ENCODE measurements at places on chromosomes 2 and 18.
A peak's percentile ranks its signal among the peaks of the same experiment; 100 is the strongest.

- DNase-seq, result no peak
These were observed 21.9 kb upstream of the PPP1CB start for GRCh38 chr2:28729698-28730097.

- DNase-seq, result no peak
These were observed 1184.9 kb upstream of the CDH2 start for GRCh38 chr18:29361843-29362242.

- DNase-seq, result no peak
These were observed 347.5 kb downstream of the METTL4 start for GRCh38 chr18:2223849-2224248.

DNA sequence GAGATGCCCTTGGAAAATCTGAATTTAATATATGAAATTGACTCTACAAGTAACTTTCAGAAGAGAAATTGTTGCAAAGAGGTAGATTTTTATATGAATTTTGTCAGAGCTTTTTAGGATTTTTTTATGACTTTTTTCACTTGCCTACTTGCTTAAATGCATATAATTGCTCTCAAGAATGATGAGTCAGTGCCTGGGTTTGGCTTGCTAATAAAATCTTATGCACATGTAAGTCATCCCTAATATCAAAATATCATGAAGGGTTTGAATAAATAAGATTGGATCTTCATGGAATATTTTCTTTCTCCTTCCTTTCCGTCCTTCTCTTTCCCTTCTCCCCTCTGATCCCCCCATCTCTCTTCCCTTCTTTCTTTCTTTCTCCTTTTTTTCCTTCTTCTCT lies 354.1 kb downstream of the TXNL1 start:
- DNase-seq, result no peak

GRCh38 chr2:181823405-181823804 lies 68.1 kb upstream of the ITPRID2 start:
- no peak for DNase-seq

DNA sequence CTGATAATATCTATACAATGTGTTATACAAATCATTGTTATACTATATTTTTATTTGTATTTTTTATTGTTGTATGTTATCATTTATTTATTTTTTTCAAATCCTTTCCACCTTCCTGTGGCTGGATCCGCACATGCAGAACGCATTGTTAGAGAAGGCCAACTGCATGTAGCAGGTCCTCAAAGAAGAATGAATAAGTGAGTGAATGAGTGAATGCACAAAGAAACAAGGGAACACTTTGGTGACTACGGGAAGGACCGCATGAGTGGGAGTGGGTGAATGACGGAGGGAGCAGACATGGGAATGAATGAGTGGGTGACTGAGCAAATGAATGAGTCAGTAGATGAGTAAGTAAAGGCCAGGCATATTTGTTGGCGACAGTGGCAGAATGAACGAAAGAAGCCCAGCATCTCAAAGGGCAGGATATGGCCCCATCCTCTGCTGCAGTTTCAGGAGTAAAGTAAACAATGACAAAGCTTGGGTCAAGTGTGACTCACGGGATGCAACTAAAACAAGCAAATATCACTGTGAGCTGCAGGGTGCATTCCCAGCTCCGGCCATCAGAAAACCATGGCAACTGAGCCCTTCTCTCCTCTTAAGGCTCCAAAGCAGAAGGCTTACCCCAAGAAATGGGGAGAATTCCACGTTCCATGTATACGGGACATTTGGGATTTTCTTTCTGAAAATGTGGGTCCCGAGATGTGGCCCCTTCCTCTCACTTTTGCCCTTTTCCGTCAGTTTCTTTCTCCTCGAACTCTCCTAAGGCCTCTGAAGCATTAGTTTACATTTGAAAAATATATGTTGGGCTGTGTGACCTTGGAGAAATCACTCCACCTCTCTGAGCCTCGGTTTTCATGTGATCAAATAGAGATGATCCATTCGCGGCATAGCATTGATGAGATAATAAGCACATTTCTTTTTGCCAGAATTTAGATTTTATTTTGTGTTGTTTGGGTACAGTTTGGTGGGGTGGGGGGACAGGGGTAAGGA lies 24.5 kb downstream of the KCNF1 start:
- no peak for DNase-seq

GRCh38 chr2:138787053-138787666 lies 7.0 kb upstream of the NXPH2 start:
- no peak for DNase-seq

DNA sequence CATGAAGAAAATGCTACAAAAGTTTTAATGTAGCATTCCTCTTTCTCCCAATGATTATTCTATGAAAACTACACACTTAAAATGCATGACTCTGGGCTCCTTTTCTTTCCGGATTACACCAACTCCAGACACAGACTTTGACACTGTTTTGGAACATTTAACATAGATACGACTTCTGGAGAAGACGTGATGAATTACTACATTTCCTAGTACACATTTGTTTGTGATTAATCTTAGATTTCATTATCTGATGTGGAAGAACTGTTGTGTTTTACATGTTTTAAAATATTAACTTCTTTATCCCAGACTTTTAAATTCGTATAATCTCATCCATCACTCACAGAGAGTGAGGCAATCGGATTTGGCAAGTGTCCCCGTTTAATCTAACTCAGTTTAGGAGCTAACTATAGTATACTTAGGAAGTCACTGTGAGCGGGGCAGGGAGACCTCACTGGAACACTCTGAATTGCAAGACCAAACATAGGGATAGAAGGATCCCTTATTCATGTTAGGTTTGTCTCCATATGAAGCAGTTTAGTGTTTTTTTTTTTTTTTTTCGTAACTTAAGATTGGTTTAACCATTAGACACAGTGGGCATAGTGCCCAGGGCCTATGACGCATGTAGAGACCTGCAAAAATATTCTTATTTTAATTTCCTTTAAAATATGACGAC lies 66.7 kb downstream of the PDE1A start:
- no peak for DNase-seq

- peak; percentile 17 for DNase-seq
These were observed 35.8 kb upstream of the CACNB4 start for GRCh38 chr2:152134488-152135280.

- DNase-seq, result no peak
These were observed 72.9 kb downstream of the BABAM2 start for GRCh38 chr2:27963472-27963871.

DNA sequence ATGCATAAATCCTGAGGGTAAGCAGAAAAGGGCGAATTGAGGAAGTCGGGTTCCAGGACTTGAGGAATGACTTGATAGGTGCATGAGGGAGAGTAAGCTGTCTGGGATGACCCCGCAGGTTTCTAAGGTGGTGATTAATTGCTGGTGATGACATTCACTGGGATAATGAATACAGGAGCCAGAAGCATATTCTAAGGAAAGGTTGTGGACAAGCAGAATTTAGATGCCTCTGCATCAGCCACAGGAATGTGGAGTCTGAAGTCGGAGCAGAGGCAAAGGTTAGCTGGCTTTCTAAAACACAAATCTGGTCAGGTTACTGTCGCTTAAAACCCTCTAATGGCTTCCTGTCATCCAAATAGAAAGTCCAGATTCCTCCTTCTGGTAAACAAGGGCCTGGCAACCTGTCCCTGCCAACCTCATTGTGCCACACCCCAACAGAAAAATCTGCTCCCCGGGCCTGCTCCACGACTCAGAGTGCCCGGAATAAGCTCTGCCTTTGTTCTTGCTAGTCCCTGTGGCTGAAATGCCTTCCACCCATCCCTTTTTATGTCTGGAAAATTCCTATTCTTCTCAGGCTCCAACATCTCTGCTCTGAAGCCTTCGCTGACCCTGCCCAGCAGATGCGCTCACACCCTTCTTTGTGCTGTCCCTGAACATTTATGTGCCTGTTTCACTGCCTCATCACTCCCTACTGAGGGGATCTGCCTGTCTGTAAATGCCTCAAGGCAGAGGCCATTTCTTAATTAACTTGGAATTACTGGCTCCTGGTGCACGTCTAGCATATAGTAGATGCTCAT lies 11.3 kb upstream of the TMEM214 start:
- DNase-seq, result no peak

- DNase-seq, result no peak
These were observed 27.2 kb downstream of the NAT8 start for GRCh38 chr2:73614997-73615396.

DNA sequence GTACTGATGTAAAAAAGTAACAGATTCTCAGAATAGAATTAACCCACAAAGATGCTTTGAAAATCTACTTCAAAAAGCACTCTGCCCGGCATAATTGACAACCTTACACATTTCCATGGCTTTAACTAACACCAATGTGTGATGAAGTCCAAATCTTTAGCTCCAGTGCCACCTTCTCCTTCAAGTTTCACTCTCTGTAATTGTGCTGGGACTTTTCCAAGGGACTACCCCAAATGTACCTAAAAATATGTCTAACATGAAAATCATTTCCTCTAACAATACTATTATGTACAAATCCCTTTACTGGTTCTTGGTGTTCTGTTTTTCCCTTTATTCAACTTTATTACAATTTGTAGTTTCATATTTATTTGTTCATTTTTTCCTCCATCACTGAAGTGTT lies 20.6 kb upstream of the UBE2E3 start:
- DNase-seq, result no peak

DNA sequence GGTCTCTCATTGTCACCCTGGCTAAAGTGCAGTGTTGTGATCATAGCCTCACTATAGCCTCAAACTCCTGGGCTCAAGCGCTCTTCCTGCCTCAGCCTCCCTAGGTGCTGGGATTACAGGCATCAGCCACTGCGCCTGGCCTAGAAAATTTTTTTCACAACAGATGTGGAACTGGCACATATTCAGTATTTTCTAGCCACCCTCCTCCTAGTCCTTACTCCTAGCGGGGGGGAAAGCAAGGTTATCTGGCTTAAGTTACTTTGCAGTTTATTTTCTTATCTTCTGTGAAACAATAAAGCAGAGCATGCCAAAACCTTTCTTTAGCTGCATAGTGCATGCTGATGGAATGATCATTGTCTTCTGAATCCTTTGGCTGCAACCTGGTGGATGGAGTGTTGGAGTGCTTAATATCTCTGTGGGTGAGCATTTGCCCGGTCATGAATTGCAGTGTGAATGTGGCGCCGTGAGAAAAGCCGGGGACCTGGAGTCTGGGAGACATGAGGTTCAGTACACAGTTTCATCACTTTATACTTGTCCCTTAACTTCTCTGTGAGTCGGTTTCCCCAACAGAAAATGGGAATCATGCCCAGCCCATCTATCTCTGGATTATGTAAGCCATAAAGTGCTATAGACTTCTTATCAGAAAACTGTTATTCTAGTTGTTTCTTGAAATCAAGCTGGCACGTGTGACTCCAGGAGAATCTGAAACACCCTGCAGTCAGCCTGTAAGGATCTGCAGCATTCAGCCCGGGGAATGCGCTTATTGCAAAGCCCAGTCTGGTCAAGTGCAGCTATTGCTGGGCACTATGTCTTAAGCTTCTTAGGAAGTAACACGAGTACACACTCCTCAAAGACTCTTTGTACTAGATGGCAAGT lies 38.2 kb upstream of the MAP3K20 start:
- DNase-seq, result no peak

GRCh38 chr18:57819671-57820460 lies 16.8 kb upstream of the ATP8B1 start:
- no peak for DNase-seq

DNA sequence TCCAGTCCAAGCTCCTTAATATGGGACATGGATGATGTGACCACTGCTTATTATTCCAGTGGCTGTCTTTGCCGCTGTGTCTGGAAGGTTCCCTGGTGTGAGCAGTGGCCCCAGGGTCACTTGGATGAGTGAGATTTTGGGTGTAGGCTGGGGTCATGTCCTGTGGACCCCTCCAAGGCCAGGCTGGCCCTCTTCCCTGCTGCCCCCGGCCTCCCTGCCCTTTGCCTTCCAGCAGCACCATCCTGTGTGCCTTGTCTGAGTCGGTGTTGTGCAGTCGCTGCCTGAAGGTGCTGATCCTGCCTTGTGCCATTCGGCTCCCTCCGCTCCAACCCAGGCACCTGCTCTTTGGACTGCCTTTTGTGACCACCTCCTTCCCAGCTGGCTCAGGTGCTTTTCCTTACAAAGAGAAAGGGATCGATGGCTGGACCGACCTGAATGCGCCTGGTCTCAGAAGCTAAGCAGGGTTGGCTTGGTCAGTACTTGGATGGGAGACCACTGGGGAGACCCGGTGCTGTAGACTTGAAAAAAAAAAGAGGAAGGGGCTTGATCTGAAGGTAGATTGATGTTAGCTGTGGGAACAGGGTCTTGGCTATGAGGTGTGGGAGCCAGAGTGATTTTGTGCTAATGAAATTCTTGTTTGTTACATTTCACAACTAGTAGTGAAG lies 16.7 kb upstream of the GREB1 start:
- no peak for DNase-seq

DNA sequence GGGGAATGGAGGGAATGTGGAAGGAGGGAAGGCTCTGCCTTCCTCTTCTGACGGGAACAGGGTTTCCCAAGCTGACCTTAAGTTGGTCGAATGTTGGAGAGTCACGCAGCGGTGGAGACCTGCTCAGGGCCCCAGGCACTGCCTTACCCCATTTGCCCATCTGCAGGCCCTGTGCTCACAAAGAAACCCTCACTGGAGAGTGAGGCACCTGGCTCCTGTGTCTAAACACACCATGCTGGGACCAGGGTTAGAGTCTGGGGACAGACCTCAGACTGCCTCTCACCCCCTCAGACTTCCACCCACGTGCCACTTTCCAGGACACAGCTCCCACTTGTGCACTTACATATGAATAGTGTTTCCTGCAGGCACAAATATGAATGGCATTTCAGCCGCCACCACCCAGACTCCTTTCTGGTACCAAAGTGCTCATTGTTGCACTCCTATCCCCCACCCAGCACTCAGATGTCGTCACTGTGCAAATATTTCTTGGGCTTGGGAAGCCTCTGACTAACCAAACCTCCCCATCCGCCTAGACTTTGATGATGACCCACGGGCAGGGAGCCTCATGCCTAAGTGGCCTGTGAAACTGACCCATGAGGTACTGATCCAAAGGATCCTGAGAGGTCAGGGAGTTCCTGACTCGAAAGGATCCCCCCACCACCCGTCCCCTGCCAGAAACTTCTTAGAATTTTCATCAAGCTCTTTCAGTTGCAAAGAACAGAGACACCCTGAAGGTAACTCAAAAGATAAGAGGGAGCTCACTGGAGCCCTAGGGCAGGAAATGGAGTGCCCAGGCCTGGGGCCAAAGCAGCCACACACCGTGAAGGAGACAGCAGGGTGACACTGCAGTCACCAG lies 78.3 kb downstream of the STPG4 start:
- no peak for DNase-seq

- DNase-seq, result no peak
These were observed 20.3 kb upstream of the GLI2 start for GRCh38 chr2:120715353-120715752.

Measured in activated naive CD4-positive, alpha-beta T cell treated with Interleukin-2 at 50 U/mL for 16 hours (primary cell).